Fibroblast of lung (primary cell): ENCODE measurements at places on chromosomes 5 and 9. TPM values are rescaled to one million over a fixed set of nuclear protein-coding genes. Genes with fewer than 3 reads are reported as not detected.
A peak's percentile ranks its signal among the peaks of the same experiment; 100 is the strongest.

- H3K27ac ChIP-seq, result peak overlapping the region; percentile 56
- peaks cover 11% of the 10 kb centered on the region for H3K4me1 ChIP-seq
- DNase-seq, result peak; percentile 90
- H3K27me3 ChIP-seq, result no peaks in the 10 kb centered on the region
- H3K4me3 ChIP-seq, result no peak overlapping the region
Measured at GRCh38 chr5:135493406-135494180, 41.4 kb upstream of the TIFAB start.

DNA sequence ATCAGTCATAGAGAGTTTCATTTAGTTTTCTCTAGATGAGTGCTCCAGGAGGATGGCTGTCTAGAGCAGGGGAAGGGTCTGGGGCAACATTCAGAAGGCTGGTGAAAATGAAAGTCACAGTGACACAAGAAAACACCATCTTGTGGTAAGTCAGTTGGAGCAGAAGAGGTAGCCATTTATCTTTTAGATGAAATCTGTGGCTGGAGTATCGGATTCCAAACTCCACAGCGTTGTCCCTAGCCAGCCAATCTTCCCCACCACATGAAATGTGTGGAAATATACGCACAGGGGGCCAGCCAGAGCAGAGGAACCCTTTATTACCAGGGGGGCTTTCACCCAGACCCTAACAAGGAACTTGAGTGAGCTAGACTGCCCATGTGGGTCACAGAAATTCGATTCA lies 15.9 kb upstream of the TNFAIP8 start:
- no peaks in the 10 kb centered on the region for H3K27me3 ChIP-seq
- no peak for DNase-seq
- no peaks in the 10 kb centered on the region for H3K4me1 ChIP-seq
- no peak overlapping the region for H3K4me3 ChIP-seq

DNA sequence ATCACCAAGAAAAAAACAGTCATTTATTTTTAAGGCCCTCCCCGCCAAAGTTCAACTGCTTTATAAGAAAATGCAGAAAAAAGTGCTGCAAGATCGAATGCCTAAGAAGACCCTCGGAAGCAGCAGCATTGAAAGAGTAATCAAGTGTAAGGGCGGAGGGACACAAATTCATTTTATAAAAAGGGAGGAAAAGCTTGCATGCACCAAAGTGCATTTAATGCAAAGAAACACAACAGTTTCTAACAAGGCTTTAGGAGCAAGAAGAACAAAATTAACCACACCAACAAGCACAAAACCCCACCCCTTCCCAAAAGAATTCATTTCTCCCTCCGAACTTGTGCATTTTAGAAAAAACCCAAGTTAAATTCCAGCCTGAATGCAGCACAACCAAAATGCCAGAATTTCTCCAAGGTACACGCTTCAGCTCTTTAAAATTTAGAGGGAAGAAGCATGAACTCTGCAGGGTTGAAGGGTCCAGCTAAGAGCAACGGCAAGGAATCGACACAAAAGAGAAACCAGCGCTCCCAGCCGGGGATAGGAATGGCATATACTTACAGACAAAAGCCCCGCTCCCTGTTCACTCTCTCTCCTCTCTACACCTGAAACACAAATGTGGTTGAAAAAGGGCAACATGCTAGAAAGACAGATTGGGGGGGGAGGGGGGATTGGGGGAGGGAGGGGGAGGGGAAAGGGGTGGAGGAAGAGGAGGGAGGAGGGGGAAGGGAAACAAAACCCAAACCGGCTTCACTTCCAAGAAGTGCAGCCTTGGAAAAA lies at the start of gene NREP:
Gene NREP (minus strand): TSS at position 614 of the 774 bp plus-strand sequence. CDS start 1,422 bp downstream, outside the sequence.
- DNase-seq, result no peak
- no peaks in the 10 kb centered on the region for H3K4me1 ChIP-seq
- H3K27me3 ChIP-seq, result no peaks in the 10 kb centered on the region
- no peaks in the 10 kb centered on the region for H3K36me3 ChIP-seq

TMEM171 gene
- total RNA-seq, result under 0.01 and 0.83 TPM in 2 replicates

DNA sequence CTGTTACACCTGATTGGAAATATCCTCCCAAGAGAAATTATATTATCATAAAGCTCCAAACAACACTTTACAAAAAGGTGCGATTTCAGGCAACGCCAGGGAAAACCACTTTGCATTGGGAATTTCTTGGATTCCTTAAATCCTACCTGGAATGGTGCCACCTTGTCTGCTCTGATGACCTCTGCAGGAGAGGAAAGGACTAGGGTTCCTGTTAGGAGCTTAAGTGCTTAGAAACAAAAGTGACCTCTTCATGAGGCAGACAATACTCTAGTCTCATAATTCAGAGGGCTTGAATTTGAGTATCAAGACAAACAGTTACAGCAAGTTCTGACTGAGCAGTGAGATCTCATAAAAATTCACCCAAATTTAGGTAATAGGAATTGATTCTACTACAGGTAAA lies 33.9 kb upstream of the GLIS3 start:
- DNase-seq, result no peak
- H3K27me3 ChIP-seq, result no peaks in the 10 kb centered on the region
- H3K4me1 ChIP-seq, result no peaks in the 10 kb centered on the region
- H3K36me3 ChIP-seq, result no peaks in the 10 kb centered on the region

- peak overlapping the region; percentile 75 for H3K27ac ChIP-seq
- H3K4me1 ChIP-seq, result peaks cover 55% of the 10 kb centered on the region
- H3K36me3 ChIP-seq, result peaks cover 23% of the 10 kb centered on the region
Measured at GRCh38 chr9:127546125-127546832, 65.8 kb upstream of the STXBP1 start.

- H3K4me3 ChIP-seq, result no peak overlapping the region
- DNase-seq, result no peak
- no peaks in the 10 kb centered on the region for H3K27me3 ChIP-seq
- H3K27ac ChIP-seq, result no peak overlapping the region
Measured at GRCh38 chr5:176175101-176175852, 62.9 kb upstream of the SIMC1 start.

ELOVL7 gene
- under 0.01 and 0.26 TPM in 2 replicates for total RNA-seq

TAF11L5 gene
- not detected in 2 replicates for total RNA-seq

DNA sequence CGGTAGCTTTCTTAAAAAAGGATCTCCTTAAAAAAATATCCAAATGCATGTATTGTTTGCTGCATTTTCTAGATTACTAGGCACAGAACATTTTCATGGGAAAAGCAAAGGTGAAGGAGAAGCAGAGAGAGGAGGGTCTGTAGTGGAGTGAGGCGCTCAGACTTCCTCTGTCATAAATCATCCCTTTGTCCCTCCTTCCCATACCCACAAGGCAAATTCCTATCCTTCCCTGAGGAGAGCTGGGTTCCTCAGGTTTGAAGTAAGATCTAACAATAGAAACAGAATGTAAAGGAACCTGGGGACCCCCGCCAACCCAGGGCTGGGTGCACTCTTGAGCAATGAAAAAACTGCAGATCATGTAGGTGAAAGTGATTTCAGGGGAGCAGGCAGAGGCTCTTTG lies 149.2 kb upstream of the ANKH start:
- H3K27ac ChIP-seq, result no peak overlapping the region
- H3K4me3 ChIP-seq, result no peak overlapping the region
- no peaks in the 10 kb centered on the region for H3K36me3 ChIP-seq
- no peaks in the 10 kb centered on the region for H3K27me3 ChIP-seq
- H3K4me1 ChIP-seq, result no peaks in the 10 kb centered on the region

GRCh38 chr5:73183481-73183891 lies 10.5 kb downstream of the TMEM174 start:
- H3K4me1 ChIP-seq, result no peaks in the 10 kb centered on the region
- H3K27ac ChIP-seq, result no peak overlapping the region
- no peaks in the 10 kb centered on the region for H3K36me3 ChIP-seq

DNA sequence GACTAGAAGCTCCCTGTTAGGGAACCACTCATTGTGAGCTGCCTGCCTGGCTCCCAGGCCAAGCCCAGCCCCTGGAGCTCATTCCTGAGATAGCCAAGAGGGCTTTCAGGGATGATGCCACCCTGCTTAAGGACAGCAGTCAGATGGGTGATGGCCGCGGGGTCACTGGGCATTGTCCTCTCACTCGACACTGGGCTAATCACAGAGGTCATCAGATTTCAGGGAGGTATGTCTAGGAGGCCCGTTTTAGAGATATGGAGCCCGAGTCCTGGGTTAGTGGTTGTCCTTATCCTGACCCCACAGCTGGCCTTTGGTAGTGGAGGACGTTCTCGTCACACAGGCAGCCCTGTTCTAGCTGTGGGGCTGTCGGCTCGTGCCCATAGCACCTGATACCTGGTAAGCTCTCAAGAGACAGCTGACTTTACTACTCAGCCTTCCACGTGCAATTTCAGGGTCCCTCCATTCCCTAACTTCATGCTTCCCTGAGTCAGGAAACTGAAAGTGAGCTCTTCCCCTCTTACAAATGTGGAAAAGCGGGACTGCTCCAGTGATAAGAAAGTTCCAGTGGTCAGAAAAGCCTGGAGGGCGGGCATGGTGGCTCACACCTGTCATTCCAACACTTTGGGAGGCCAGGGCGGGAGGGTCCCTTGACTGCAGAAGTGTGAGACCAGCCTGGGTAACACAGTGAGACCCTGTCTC lies 7.1 kb upstream of the PTGES start:
- H3K4me3 ChIP-seq, result no peak overlapping the region
- H3K27me3 ChIP-seq, result no peaks in the 10 kb centered on the region
- H3K36me3 ChIP-seq, result no peaks in the 10 kb centered on the region
- no peak overlapping the region for H3K27ac ChIP-seq
- peaks cover 16% of the 10 kb centered on the region for H3K4me1 ChIP-seq

GRCh38 chr9:92140074-92140753 lies 25.0 kb upstream of the SPTLC1 start:
- H3K36me3 ChIP-seq, result no peaks in the 10 kb centered on the region
- H3K4me1 ChIP-seq, result peaks cover 4% of the 10 kb centered on the region
- H3K4me3 ChIP-seq, result no peak overlapping the region
- H3K27me3 ChIP-seq, result no peaks in the 10 kb centered on the region
- peak; percentile 72 for DNase-seq
- no peak overlapping the region for H3K27ac ChIP-seq

GRCh38 chr5:61704289-61704688 lies 372.2 kb downstream of the ZSWIM6 start:
- H3K36me3 ChIP-seq, result no peaks in the 10 kb centered on the region
- no peak overlapping the region for H3K27ac ChIP-seq
- no peaks in the 10 kb centered on the region for H3K27me3 ChIP-seq
- DNase-seq, result no peak
- no peaks in the 10 kb centered on the region for H3K4me1 ChIP-seq

DNA sequence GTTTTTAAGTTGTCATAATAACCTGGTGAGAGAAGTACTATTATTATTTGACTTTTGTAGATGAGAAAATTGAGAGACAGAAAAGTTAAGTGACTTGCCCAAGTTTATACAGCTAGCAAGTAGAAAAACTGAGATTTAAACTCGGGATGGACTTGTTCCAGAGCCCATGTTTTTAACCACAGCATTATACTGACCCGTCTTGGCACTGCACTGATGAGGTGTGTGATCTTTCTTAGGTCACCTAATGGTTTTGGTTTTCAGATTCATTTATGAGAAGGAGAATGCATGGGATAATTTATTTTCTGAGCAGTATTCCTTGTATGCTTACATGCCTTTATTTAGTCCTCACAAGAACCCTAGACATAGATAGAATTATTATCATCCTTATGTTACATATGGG lies 201.8 kb upstream of the CDKN2B start:
- DNase-seq, result peak; percentile 63
- no peak overlapping the region for H3K4me3 ChIP-seq
- peaks cover 13% of the 10 kb centered on the region for H3K4me1 ChIP-seq
- H3K27ac ChIP-seq, result no peak overlapping the region
- H3K27me3 ChIP-seq, result no peaks in the 10 kb centered on the region
- H3K36me3 ChIP-seq, result no peaks in the 10 kb centered on the region

DNA sequence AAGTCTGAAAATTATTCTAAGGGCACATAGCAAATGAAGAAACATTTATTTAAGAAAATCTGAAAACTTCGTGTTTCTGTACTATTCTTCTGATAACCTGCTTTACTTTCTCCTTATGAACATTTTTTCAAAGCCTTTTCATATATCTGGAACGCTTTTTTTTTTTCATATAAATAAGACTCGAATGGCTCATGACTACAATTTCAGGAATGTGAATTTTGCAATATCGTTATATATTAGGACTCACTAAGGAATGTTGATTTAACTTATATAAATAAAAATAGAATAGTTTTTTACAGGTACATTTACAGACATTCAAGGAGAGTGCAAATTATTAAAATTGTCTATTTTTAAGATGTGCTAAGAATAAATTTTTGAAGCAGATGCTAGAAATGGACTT lies 42.9 kb downstream of the GPBP1 start:
- H3K27ac ChIP-seq, result no peak overlapping the region
- peaks cover 8% of the 10 kb centered on the region for H3K4me1 ChIP-seq
- DNase-seq, result peak; percentile 75
- H3K27me3 ChIP-seq, result no peaks in the 10 kb centered on the region
- no peak overlapping the region for H3K4me3 ChIP-seq

DNA sequence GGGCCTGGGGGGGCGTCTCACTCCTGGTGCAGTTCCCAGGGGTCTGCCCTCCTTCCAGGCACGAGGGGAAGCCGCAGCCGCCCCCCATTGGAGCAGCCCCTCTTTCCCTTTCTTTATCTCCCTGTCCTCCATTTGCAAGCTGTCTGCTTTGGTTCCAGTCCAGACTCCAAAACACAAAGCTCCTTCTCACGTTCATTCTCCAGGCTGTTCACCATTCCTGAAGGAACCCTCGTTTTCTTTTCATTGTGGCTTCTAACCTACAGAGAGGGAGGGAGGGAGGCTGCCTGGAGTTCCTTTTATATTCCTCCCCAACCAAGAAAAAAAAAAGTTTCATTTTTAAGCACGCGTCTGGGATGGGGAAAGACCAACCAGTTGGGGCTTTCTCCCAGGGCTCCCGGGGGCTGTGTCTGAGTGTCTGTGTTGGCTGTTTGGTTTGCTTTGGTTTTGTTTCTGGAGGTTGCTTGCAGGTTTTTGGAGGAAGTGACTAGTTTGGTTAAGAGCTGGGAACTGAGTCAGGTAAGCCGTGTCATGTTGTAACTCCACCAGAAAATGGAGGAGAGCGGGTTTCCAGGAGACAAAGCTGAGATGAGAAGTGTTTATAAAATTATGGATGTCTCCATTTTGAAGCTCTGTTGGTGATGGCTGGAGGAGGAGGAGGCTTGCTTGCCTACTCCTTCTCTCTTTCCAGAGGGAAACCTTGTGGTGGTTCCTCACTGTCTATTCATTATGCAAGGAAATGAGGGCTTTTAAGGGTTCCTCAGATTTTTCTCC lies 1.6 kb downstream of the ZNF462 start:
- H3K36me3 ChIP-seq, result no peaks in the 10 kb centered on the region
- peak; percentile 60 for DNase-seq
- peak overlapping the region; percentile 69 for H3K4me3 ChIP-seq
- no peaks in the 10 kb centered on the region for H3K27me3 ChIP-seq
- H3K4me1 ChIP-seq, result no peaks in the 10 kb centered on the region

DNA sequence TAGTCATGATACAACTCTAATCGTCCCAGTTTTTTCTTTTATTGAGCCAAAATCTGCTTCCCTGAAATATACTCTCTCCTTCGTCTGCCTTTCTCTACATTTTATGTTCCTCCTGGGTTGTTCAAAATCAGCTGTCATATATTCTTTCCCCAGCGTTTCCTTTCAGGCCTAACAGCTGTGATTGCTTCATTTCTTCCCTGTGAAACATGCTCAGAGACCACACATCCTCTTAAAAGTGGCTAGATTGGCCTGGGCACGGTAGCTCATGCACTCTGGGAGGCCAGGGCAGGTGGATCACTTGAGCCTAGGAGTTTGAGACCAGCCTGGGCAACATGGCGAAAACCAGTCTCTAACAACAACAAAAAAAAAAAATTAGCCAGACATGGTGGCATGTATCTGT lies 25.1 kb downstream of the NFX1 start:
- no peaks in the 10 kb centered on the region for H3K27me3 ChIP-seq
- DNase-seq, result no peak
- H3K4me3 ChIP-seq, result no peak overlapping the region
- H3K36me3 ChIP-seq, result peaks cover 20% of the 10 kb centered on the region
